T-helper 2 cell treated with Interferon-gamma antibody and Interleukin-4, amounts not matched to agents 5 μg/mL and 100 μg/mL, for 36 hours (primary cell): ENCODE measurements at places on chromosomes 5 and 9.
A peak's percentile ranks its signal among the peaks of the same experiment; 100 is the strongest.

DNA sequence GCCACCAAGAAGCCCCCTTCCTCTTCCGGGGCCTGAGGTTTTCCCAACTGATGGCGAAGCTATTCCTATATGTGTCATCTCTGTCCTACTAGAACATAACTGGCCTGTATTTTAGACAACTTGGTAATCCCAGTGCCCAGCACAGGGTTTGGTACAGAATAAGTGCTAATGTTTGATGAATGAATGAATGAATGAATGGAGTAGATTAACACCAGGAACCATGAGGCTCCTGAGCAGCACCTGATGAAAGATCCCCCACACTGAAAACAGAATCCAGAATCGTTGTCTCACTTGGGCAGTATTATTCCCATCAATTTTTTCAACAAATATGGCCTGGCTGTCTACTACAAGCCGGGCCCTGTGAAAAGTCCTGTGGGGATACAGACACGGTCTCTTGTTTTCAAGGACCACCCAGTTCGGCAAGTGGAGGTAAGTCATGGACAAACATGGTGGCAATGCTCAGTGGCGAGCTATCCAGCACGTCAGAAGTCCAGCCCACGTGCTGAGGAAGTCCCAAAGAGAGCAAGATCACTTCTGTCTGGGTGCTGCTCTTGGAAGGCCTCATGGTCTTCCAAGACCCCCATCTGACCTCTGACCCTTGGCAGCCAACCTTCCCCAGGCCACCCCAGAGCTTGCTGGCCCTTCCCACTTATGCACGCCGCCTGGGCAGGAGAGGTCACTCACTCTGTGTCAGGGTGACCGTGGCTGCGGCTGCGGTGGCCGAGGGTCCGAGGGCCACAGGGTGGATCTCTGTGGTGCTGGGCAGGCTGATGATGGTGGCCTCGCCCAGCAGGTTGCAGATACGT is 1.0 kb downstream of the NAIF1 start:
- no peak for DNase-seq

DNA sequence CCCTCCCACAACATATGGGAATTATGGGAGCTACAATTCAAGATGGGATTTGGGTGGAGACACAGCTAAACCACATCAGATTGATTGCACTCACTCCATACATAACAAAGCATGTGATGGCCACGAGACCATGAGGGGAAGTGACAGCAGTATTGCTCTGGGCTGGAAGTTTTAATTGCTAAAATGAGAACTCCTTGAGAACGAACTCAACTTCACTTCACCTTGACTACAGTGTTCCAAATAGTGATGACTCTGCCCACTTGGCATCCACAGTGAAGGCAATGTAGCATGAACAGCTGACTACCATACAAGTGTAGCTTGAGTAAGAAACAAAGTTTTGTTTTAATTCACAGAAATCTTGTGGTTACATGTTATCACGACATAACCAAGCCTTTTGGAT is 739 bp upstream of the SPINK7 start:
- DNase-seq, result no peak

DNA sequence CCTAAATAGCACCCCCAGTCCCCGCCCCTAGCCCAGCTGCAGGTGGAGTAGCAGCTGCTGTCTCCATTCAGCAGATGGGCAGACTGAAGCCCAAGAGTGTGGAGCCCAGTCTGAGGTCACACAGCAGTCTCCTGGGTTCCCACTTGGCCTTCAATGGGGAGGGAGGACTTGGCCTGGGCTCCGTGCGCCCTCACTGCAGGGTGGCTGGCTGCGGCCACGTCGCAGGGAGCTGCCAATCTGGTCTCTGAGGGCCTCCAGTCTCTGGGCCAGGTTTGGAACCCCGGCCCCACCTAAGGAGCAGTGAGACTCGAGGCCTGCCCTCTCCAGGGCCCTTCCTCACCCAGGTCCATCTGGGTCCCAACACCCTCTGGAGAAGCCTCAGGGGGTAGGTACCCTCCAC is 7.4 kb downstream of the KIF12 start:
- DNase-seq, result no peak

DNA sequence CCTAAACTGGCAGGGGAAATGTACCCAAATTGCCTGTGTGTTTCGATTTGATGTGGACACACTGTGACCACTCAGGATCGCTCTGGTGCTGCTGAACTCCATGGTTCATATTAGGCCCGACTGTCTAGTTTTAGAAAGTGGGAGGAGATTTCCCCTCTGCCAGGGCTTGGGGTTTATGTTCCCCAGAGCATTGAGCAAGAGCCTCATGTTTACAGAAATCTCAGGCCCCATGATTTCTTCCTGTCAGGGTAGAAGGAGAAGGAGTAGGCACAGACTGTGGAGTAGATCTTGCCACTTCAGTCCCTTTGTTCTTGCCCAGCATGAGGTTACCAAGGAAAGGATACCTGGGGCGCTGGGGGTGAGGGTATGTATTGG is 40.8 kb upstream of the GLRX start:
- DNase-seq, result no peak

GRCh38 chr9:107188376-107188775 is 94.7 kb upstream of the RAD23B start:
- no peak for DNase-seq

- no peak for DNase-seq
These were observed 175.5 kb upstream of the KLF4 start for GRCh38 chr9:107665057-107665456.

- DNase-seq, result no peak
These were observed 1.7 kb upstream of the TMCO6 start for GRCh38 chr5:140637371-140638100.

GRCh38 chr9:96779089-96779488 is 1.2 kb upstream of the ZNF510 start:
- no peak for DNase-seq

GRCh38 chr5:1702318-1702717 is 97.3 kb downstream of the MRPL36 start:
- DNase-seq, result no peak

DNA sequence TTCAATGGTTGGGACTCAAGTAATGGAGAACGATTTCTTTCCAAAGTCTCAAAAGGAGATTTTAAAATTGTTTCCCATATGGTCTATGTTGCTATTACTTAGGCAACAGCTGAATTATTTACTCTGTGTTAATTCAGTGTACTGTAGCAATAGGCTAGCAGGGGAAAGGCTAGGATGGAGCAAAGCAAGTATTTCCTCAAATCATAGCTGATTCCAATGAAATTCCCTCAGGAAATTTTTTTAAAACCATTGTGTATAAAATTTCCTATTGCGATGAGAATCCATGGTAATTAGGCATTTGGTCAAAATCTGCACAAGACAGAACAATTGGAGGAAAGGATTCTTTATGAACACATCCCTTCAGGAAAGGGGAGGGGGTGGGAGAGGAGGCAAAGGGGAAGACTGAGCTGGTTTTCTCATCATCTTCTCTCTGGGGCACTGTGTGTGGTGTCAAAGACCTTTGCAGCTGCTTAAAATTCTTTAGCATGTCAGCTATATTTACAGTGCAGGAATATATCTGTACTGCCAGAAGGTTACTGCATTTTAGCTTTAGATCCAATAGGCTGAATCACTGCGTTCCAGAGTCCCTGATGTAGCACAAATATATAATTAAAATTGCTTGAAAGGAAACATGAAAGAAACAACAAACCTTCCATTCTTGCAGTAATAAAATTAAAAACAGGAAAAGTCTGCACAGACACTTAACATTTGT is 95.3 kb downstream of the ZNF608 start:
- DNase-seq, result no peak

DNA sequence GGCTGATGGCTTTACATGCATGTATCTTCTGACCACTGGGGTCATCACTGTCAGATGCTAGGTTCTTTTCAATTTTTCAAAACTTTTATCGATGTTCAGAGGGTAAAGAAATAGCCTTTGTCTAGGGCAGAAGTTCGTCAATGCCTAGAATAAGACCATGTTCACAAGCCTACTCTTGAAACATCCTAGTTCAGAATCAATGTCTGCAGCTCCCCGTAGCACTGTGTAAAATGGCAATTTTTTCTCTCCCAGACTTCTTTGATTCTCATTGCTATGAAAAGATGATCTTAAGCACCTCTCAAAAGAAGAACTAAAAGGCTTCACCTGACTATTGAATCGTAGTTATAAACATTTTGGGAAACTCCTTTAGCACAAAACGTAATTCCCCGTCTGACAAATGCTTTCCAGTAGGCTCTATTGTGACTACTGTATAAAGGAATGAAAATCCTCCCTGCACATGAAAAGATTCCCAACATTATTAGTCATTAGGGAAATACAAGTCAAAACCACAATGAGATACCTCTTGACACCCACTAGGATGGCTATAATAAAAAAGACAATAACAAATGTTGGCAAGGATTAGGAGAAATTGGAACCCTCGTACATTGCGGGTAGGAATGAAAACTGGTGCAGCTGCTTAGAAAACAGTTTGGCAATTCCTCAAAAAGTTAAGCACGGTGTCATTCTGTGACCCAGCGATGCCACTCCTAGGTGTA is 263.5 kb downstream of the ARHGAP26 start:
- DNase-seq, result no peak

DNA sequence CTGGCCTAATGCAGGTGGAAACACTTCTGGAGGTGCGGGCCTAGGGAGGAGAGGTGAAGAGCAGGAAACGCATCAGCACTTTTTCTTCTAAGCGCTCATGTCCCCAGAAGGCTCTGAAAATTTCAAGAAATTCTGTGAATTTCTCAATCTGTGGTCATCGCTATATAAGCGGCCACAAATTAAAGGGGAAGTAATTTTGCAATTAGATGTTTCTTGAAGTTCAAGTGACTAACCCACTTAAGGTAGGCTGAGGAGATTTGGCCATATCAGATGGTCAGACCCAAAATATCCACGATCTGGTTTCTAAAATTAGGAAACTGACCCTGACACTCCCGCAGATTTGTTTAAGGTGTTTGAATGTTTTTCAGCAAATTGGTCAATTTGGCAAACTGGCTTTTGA is 16.6 kb upstream of the HMGCR start:
- DNase-seq, result no peak

DNA sequence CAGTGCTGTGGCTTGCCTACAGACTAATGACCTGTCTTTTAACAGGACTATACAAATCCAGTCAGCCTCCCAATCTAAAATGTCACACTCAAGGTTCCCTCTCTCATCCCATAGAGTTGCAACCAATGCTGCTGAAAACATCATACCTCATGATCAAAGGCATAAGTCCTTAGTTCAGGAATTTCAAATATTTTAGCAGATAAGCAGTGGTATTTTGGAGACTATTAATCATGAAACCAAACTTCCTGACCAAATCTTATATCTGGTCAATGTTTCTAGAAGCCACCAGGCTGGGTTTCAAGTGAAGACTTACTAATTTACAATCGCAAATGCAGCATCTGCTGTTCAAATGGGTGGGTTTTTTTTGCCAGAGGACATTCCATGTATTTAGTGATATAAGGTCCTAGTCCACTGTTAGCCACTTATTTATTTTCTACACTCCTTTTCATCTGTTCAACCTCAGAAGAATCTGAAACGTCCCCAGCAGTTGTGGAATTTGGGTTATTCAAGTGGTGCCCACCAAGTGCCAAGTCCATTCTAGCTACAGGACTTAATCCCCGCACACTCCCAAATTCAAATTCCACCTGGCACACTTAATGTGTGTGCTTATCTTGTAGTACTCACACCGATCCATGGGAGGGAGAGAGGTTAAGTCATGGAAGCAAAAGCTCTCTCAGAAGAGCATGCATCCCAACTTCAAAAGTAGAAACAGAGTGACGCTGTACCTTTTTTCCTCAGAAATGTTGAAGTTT is 5.8 kb downstream of the TAS2R1 start:
- no peak for DNase-seq

DNA sequence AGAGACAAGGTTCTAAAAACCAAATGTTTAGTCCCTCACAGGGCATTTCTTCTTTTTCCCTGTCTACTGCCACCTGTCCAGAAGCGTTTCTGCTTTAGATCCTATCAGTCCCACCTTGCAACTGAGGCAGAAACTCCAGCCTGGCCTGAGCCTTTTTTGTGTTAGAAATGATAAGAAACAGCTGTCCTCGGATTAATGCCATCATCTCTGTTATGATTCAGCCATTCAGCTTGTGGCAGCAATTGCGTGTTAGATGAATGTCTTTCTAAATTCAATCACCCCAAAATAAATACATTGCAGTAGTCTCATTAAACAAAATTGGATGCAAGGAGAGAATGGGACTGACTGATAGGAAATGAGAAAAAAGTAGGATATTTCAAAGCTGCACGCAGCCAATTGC is 28.3 kb upstream of the FRMPD1 start:
- DNase-seq, result no peak

DNA sequence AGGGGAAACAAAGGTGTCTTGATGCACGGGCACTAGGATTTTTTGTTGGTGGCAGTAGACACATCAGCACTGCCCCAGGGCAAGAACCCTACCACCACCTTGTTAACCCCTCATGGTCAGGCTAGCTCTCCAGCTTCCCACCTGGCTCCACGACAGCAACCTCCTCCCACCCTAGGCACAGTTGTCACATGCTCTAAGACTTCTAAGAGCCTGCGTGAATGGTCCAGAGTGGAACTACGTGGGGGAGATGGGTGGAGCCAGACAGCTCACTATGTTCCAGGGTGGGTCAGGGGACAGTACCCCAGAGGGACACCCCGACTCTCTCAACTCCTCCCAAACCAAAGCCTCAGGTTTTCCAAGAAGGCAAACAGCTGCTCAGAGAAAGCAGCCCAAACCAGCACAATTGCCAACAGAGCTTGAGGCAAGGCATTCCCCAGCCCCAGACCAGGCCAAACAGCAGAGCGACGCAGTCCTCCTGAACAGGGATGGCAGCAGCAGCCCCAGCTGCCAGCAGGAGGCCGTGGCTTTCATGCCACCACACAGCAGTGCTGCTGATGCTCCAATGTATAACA is 78.0 kb downstream of the NRG2 start:
- DNase-seq, result no peak

DNA sequence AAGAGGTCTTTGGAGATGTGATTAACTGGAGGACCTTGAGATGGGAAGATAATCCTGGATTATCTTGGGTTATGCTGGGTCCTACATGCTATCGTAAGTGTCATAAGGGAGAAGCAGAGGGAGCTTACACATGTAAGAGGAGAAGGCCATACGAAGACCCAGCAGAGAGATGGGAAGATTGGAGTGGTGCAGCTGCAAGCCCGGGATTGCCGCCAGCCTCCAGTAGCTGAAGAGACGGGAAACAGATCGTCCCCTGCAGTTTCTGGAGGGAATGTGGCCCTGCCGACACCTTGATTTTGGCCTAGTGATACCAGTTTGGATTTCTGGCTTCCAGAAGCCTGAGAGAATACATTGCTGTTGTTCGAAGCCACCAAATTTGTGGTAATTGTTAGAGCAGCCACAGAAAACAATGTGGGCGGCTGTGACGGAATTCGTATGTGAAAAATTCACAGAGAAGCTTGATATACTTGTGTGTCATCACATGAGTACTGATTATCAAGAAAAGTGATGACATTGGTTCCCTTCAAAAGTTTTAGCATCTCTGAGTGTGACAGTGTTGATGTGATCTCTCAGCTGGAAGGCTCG is 86.9 kb downstream of the CYFIP2 start:
- peak; percentile 37 for DNase-seq
